Ammon's horn (tissue), 1 donor: ENCODE measurements at places on chromosomes 13 and 19.
A peak's percentile ranks its signal among the peaks of the same experiment; 100 is the strongest.

DNA sequence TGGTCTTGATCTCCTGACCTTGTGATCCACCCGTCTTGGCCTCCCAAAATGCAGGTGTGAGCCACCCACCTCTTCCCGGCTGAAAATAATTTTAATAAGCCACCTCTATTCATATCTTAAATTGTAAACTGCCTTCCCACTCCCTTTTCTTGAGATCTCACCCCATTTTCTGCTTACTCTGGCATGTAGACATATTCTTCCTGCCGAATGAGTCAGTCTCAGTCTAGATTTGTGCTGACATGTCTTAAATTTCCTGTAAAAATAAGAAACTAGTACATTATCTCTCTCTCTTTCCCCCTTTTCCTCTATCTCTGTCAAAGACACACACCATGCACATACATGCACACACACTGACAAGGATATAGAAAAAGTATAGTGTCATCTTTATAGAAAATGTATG, 60.9 kb downstream of the THSD1 start:
- DNase-seq: no peak

DNA sequence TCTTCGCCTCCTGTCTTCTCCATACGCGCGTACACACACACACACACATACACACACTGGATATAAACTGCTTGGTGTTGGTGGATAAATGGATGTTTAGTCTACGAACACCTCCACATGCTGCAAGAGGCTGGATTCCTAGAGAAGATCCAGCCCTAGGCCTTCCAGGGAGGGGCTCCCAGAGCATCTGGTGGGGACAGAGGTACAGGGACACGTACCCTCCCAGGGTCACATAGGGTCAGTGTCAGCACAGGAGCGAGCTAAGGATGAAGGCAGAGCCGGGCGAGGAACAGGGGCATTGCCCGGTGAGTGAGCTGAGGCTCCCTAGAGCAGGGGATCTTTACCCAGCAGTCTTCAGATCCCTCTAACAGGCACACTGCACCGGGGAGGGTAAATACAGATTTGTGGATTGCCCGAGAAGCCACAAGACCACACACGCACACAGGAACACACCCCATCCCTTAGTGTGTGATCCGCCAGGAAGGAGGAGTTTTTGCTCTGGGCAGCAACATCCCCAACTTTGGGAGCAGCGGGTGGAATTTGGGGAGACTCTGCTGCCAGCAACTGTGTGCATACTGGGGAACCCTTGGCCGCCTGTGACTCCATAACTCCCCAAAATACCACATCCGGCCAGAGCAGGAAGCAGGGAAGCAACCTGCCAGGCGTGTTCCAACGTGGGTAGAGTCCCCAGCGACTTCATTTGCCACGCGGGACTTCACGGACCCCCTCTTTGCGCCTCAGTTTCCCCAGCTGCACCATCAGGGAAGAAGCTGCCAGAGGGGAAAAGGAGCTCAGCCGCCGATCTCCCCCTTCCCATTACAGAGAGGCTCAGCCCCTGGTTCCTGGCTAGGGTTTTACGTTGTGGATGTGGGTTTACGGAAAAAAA, 5.8 kb upstream of the TLE2 start:
- DNase-seq: peak; percentile 10

DNA sequence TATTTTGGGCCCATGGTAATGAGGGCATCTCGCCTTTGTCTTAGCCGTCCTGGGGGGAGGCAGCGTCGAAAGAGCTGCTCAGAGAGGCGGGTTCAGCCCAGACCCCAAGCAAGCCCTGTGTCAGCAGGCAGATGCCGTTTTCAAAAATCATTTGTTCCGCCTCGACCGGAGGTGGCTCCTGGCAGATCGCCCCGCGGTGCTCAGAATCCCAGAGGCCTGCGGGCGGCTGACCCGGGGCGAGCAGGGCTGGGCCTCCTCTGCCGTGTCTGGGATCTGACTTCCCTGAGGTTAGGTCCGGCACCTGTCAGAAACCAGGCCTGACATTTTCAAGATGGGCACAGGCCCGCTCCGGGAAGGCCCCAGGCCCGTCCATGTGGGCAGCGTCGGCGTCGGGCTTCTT, 36.1 kb downstream of the CRTC1 start:
- no peak for DNase-seq

DNA sequence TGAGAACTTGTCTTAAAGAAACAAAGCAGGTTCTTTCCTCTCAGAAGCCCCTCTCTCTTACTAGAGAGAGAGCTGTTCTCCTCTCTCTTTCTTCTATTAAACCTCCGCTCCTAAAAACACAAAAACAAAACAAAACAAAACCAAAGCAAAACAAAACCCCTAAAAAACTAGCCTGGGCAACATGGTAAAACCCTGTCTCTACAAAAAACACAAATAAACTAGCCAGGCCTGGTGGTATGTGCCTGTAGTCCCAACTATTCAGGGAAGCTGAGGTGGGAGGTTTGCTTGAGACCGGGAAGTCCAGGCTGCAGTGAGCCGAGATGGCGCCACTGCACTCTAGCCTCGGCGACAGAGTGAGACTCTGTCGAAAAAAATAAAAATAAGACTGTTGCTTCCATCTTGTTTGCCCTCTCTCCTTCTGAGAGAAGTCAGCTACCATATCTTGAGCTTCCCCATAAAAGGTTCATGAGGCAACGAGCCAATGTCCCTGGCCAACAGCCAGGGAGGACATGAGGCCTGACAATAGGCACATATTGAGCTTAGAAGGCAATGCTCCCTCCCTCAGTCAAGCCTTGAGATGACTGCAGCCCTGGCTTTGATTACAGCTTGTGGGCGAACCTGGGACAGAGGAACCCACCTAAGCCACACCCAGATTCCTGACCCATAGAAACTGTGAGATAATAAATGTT, 17.5 kb upstream of the FLT3 start:
- peak; percentile 11 for DNase-seq

GRCh38 chr19:32459204-32459865, 53.8 kb downstream of the DPY19L3 start:
- no peak for DNase-seq

- DNase-seq: peak; percentile 5
These were observed 5.1 kb downstream of the OR10H1 start for GRCh38 chr19:15810335-15810734.

GRCh38 chr19:35142606-35143230, 337 bp upstream of the FXYD7 start:
- DNase-seq: no peak

DNA sequence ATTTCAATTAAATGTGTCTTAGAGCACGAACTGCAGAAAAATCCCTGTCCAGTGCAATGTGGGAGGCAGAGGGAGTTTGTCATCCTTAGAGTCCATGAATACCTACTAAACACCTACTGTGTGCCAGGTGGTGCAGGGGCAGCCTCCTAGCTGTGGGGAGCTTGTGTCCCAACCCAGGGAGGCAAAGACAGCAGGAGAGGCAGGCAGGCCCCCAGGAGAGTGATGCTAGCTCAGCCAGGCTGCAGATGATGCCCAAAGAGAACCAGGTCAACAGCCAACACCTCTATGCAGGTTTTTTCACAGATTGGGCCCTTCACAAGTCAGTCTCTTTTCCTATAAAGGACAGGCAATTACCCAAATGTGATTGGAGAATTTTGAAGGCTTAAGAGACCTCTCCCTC, 108.2 kb upstream of the UQCRFS1 start:
- DNase-seq: no peak

DNA sequence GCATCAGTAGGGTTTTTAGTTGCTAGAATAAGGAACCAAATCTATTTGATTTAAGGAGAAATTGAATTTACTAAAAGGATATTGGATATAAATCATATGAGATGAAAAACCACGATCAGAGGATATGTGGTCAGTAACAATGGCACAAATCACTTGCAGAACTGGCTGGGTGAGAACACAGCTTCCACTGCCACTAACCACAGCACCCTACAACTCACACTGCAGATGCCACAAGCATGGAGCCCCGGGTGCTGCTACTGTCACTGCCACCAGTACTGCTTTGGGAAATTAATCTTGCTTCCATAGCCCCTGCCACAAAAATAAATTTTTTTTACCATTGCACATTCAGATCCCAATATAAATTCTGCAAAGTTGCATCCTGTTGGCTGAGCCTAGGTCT, 40.6 kb upstream of the KLF12 start:
- DNase-seq: no peak

GRCh38 chr13:52127378-52127777, 1.5 kb downstream of the NEK5 start:
- DNase-seq: no peak

DNA sequence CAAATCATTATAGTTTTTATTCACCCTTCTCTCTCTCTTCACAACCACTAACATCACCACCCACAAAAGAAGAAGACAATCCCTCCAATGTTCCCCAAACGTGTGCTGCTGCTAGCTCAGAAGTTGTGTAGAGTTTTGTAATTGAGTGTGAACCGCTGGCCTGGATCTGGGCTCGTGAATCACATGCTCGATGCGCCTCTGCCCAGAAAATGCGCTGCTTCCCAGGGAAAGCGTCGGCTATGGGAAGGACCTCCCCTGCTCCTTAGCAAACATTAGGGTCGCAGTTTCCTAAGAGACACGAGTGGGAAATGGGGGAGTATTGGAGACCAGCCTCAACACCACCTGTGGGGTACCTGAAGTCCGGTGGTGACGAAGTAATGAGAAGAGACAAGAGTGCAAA, 38.4 kb upstream of the ZNF726 start:
- DNase-seq: no peak

GRCh38 chr13:106958621-106959048, 390.7 kb upstream of the ARGLU1 start:
- no peak for DNase-seq

DNA sequence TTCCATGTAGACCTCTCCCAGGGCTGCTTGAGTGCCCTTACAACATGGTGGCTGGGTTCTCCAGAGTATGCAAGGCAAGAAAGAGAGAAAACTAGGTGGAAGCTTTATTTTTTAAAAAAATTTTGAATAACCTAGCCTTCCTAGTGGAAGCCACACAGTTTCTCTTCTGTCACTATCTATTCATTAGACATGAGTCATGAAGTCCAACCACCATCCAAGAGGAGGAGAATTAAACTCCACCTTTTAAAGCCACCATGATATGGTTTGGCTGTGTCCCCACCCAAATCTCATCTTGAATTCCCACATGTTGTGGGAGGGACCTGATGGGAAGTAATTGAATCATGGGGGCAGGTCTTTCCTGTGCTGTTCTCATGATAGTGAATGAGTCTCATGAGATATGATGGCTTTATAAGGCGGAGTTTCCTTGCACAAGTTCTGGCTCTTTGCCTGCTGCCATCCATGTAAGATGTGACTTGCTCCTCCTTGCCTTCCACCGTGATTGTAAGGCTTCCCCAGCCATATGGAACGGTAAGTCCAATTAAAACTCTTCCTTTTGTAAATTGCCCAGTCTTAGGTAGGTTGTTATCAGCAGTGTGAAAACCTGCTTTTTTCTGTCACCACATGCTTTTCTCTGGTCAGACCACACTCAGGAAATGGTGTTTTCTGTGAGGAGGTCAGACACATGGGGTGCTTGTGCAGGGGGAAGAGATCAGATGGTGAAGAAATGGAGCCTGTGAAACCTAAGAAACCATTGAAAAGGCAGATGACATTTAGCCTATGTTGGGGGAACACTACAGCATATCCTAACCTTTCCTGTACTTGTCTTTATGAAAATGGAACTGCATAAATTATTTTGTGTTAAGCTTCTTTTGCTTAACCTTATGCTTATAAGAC, 57.7 kb downstream of the ANKRD10 start:
- DNase-seq: no peak

- no peak for DNase-seq
These were observed 112.8 kb downstream of the TDRD3 start for GRCh38 chr13:60509601-60510386.

GRCh38 chr19:5507065-5507909, 52.1 kb downstream of the ZNRF4 start:
- no peak for DNase-seq

DNA sequence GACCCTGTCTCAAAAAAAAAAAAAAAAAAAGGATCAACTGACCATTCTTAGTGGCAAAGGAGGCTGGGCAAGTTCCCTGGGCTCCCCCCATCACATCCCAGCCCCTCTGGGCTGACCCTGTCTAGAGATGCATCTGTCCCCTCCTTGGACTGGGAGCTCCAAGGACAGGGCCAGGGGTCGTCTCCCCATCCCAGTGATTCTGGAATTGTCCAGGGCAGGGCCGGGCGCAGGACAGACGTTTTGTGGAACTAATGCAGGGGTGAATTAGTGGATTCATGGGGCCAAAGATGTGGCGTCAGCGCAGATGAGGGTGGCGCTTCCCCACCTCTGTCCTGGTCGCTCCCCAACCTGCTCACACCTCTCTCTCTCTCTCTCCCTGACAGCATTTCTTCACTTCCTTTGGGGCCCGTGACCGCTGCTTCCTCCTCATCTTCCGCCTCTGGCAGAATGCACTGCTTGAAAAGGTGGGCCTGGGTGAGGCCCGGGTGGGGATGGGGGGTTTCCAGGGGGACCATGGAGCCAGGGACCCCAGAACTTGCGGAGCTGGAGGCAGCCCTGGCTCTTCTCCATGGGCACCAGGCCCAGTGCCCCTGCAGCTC, 11.1 kb downstream of the GRAMD1A start:
- DNase-seq: no peak

DNA sequence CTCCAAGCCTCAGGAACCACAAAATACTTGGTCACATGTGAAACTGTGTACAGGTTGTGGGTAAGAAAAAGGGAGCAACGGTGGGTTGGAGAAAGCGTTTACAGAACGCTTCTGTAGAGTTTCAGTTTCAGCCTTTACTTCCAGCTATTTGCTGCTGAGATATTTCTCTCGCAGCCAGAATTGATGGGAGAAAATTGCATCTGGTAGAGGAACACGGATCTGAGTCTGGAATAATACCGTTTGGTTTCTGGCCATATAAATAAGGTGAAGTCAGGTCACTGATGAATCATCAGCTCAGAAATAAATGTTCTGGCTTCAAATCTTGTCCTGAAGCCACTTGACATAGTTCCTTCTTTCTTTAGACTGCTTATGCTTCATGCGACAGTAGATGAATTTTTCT, 20.3 kb upstream of the RFC3 start:
- peak; percentile 24 for DNase-seq

GRCh38 chr13:98927951-98928927, 49.6 kb downstream of the DOCK9 start:
- DNase-seq: no peak

GRCh38 chr13:113901642-113902041, 37.8 kb upstream of the GAS6 start:
- no peak for DNase-seq

DNA sequence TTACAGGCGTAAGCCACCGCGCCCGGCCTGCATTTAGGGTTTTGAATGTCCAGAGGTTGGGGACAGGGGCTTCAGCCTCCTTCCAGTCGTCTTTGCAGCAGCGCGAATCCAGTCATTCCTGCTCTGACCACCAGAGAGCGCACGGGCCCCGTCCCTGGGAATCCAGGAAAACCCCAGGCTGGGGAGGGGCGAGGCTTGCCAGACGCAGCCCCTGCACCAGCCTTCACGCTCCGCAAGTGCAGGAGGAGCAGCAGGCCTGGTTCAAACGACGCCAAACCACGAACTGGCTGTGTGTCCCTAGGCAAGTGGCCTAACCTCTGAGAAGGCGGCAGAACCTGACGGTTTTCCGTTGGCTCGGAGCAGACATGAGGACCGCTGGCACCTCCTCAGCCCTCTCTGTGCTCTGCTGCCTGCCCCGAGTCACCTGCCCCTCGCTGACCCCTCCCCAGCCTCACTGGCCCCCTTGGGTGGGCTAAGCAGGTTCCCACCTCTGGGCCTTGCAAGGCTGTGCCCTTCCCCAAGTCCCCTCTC, 2.0 kb upstream of the RNF126 start:
- DNase-seq: peak; percentile 87
